ENCODE measurements at places on chromosomes 1 and 21. TPM values are rescaled to one million over a fixed set of nuclear protein-coding genes. Genes with fewer than 3 reads are reported as not detected.
A peak's percentile ranks its signal among the peaks of the same experiment; 100 is the strongest.

Gene GPR161
- total RNA-seq, result 6.6 TPM

Gene LCE1B
- total RNA-seq, result 2.0 TPM

Gene DAP3
- total RNA-seq, result 226 TPM

Gene MAP3K7CL
- 6.3 TPM for total RNA-seq

- DNase-seq, result no peak
Observed at GRCh38 chr1:7558481-7558880, 212.6 kb upstream of the VAMP3 start.

- DNase-seq, result no peak
Observed at GRCh38 chr1:17789926-17790325, 34.8 kb downstream of the ACTL8 start.

GRCh38 chr21:23876925-23877558 lies 1730.2 kb downstream of the MRPL39 start:
- DNase-seq, result peak; percentile 5

- no peak for DNase-seq
Observed at GRCh38 chr1:161381707-161382106, 14.0 kb upstream of the CFAP126 start.
